ENCODE measurements at places on chromosomes 5 and 9.

GRCh38 chr5:79666758-79667157, 22.9 kb upstream of the CMYA5 start:
- no peak for DNase-seq

- no peak for DNase-seq
These were observed 96.2 kb downstream of the ADRB2 start for GRCh38 chr5:148922606-148923005.

- no peak for DNase-seq
These were observed 140.9 kb downstream of the HSPA4 start for GRCh38 chr5:133192716-133193115.

- no peak for DNase-seq
These were observed 544.5 kb downstream of the BNC2 start for GRCh38 chr9:16325966-16326365.

DNA sequence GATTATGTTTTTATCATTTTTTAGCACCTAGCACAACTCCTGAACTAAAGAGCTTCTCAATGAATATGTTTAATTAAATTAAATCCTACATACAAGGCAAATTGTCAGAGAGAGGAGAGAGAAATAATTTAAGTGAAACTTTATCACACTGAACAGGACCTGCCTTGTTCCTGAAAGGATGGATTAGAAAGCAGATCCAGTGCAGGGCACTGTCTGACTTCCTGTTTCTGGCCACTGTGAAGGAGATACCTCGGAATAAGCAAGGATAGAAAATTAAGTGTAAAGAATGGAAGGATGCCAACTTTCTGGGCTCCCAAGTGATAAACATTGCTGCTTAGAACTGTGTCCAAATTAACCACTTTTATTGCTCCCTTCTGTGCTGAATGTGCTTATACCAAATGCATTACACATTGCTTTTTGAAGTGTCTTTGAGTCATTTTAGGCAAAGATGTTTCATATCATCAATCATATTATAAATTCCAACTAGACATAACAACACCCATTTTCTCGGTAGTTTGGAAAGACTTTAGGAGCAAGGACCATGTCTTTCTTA, 89.1 kb upstream of the SPDL1 start:
- DNase-seq: no peak

GRCh38 chr5:74686962-74687751, 2.1 kb downstream of the HEXB start:
- no peak for DNase-seq

DNA sequence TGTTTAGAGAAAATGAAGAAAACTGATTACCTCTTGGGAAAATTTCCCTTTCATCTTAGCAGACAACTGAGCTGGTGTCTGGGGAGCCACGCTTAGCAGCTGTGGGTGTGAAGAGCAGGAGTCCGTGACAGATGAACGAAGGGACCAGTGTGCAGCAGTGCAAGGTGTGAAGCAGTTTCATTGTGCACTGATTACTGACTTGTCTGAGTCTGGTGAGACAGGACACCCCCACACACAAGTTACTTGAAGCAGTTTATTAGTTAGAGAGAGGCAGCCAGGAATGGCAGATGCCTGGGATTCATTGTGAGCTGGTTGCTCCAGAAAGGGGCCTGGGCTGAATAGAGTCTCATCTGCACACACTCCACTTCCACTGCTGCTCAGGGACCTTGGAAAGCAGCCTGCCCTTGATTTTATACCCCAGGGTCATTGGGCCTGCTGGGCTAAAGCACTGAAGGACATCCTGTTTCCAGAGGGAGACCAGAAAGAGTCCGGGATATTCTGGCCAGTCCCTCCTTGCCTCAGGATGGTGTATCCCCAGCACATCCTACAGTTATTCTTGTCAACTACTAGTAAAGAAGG, 47.4 kb downstream of the FBXL7 start:
- no peak for DNase-seq

DNA sequence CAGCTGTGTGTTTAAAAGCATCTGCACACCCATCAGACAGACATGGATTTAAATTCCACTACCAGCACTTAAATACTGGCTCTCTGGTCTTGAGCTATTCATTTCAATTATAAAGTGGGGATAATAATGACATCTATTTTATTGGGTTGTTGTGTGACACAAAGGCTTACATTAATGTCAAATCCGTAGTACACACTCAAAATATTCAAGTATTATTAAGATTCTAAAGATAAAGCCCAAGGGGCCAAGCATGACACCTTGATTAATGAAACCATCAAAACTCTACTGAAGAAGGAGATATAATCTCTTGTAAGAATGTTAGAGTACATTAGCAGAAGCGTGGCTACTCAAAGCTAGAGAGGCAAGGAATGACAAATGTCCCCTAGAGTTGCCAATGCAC, 743.0 kb downstream of the KCTD16 start:
- DNase-seq: no peak

GRCh38 chr9:16575986-16576245, 294.6 kb downstream of the BNC2 start:
- DNase-seq: no peak

DNA sequence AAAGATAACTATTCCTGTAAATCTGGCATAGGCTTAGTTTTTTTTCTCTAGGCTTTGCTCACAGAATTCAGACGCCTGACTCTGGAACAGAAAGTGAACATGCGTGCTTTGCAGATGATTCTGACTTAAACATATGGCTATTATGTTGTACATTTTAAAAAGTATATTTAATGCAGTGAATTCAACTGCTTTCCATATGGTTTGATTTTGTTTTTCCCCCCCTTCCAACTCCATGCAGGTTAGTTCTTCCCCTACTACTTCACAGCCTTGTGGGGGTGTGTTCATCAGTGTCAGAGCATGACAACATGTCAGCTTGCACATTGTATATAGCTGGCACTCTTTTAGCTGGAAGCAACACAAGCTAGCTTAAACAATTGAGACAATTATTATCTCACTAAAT, 226.8 kb downstream of the TMEM167A start:
- DNase-seq: no peak

GRCh38 chr5:157745041-157745456, 1.5 kb downstream of the LSM11 start:
- DNase-seq: no peak

GRCh38 chr5:137622850-137623249, 113.0 kb downstream of the KLHL3 start:
- no peak for DNase-seq

DNA sequence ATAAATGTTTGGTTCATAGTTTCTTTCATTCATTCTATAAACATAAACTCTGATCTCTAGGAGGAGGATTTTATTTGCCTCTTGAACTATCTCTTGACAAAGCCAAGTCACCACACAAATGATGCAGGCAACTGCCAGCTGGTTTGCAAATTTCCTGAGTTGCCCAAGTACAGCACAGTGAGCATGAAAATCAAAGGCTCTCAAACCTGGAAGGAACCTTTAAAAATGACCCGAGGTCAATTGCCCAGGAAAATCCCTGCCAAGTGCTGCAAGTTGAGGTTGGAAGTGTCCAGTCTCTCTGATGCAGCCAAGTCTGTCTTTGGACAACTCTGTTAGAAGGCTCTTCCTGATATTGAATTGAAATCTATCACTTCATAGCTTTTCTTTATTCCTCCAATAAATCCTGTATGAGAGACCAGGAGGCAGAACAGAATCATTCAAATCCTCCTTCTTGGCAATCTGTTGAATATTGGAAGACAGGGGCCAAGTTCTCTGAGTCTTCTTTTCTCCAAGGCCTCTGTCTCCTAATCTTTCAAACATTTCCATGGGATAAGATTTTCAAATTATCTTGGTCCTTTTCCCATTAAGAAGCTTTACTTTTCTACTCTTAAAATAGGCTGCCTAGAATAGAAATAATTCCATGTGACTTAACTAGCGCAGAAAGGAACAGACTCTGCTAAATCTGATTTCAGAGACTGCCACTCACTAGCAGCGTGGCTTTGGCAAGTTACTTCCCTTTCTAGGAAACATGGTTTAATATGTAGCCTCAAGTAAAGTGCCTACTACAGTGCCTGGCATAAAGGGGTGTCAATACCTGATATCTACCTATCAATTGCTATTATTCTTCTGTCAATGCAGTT, 159.2 kb downstream of the SNX18 start:
- no peak for DNase-seq

DNA sequence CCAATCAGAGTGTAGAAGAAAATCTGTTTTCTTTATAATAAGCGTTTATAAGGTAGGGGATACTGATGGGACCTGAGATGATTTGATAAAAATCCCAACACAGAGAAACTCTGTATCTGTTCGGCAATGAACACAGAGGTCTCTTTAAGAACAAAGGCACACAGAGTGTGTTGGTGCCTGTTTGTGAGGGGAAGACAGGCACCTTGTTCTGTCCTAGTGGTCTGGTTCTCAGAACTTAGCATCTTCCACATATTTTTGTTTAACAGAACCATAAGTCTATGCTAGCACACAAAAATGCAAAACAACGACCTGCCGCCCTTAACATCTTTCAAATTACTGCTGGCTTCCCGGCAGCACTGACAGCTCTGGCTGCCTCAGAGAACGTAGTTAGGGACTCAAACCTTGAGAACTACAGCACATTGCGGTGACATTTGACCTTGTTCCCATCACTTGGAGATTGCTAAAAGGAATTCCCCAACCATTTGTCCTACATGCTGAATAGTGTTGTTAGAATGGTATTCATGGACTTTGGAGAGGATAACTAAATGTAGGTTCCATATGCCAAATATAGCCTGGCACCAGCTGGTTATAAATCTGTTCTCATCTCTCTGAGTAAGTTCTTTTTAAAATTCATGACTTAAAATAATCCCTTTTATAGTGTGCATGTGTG, 871.7 kb upstream of the TYRP1 start:
- DNase-seq: no peak

DNA sequence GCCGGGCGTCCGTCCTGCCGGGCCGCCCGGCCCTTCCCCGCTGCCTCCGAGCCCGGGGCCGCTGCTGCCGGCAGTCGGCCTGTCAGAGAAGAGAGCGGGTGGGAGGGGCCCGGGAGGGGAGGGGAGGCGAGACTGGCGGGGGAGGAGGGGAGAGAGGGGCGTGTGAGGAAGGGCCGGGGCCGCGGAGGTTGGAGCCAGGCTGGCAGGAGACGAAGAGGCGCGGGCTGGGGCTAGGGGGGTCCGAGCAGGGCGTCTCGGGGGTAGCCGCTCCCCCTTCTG, 570 bp downstream of the CREBRF start:
- DNase-seq: no peak

DNA sequence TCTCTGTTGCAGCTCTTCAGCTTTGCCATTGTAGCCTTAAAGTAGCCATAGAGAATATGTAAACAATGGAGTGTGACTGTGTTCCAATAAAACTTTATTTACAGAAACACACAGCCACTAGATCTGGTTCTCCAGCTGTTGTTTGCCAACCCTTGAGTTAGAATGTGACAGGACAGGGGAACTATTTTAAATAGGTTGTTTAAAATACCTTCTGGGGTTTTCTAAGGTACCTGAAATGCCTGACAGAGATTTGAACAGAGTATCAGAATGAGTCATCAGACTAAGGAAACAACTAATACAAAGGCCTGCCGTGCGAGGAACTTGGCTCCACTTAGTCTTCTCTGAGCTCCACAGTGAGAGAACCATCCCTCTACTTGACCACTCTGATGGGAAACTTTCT, 85.4 kb downstream of the HSD17B4 start:
- DNase-seq: no peak

DNA sequence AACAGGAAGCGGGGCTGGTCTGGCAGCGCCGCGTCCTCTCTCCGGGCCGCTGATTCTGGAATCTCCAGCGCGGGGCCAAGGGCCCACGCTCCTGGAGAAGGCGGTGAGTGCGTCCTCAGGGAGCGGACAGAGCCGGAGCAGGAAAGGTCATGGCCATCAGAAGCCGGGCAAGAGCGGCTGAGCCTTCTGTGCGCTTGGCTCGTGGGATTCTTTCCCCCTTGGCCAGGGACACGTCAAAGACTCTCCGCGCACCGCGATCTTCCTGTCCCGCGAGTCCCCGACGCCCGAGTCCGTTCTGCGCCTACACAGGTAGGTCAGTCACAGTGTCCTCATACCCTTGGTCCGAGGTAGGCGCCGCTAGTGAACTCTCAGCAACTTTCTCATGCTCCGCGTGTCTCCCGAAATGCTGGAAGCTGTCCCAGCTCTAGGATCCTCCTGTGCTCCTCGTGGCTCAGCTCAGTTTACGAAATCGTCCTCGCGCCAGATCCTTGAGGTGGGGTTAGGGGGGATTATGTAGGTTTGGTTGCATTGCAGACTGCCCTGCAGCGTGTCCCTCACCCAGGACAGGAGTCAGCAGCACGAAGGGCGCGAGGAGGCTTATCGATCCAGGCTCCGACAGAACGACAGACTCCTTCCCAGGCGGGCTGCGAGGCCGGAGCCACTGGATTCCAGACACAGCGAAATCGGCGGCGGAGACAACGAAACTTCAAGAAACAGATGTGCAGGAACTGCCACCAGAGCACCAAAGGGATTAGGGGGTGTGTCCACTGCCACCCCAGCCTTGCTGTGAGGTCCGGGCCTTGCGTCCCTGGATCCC, 8.7 kb downstream of the LHX6 start:
- DNase-seq: no peak

DNA sequence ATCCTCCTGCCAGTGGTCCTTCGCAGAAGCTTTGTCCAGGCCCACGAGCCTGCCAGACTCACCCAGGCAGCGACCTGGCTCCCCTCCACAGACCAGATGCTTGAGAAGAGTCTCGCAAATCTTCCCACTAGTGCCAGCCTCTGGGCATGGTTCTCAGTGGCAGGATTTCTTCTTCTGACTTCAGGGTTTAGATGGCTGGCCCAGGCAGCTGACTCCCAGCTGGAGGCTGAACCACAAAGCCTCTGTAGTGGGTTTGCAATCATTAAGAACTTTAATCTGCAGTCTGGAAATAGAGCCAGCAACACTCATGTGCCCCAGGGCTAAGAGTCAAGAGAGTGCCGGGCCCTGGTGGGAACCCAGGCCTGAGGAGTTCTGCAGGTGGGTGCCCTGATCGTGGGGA, 90.6 kb upstream of the ICE1 start:
- no peak for DNase-seq

- DNase-seq: no peak
These were observed 91.3 kb upstream of the HMHB1 start for GRCh38 chr5:143720689-143721088.

DNA sequence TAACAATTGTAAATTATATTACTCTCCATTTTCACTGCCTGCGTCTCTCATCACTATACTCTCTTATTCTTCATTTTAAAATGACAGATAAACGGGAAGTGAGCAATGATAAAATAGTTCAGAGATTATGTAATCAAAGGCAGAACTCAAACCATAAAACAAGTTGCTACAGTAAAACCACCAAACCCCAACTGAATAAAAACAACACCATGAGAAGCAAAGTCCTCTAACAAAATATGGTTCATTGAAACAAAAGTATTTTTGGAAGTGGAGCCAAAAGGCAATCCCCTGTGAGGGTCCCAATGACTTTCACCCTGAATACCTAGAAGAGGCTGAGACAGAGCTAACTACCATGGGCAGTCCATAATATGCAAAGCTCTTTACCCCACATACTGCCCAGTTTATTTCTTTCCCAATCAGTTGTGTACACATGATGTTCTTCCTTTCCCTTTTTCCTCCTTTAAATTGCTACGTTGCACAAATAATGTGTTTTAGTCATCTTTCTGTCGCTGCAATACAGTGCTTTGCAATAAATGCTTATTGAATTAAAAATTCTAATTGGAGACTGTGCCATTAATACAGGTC, 64.0 kb upstream of the PTGER4 start:
- no peak for DNase-seq
